ENCODE measurements at places on chromosomes 1 and 21.

DNA sequence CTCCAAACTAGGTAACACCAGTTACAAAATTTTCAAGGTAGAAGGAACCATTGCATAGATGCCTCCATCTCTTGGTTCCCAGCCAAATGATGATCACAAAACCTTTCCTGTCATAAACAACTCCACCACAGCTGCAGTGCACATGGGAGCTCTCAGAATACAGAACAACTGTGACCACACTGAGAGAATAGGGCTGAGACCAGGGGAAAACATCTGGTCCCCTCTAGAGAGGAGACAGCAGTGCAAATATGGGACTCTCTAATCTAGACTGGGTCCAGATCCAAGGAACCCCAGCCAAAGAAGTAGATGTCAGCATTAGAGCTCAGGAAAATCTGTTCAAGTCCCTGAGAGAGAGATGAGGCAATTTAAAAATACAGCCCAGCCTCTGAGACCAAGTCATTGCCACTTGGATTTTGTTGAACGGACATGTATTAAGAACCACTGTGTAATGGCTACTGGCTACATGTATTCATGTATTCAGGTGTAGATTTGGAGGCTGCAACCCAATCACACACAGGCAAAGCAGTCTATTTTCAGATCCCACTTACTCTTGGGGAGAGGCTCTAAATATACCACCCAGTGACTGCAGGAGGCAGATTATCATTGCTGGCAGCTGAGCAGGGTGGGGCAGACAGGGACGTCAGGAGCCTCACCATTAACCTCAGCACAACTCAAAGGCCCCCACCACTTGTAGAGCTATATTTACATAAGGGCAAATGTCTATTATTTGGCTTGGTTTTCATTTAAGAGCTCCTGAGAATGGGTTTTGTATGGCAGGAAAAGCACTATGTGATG is 7.6 kb upstream of the RXRG start:
- DNase-seq: no peak

GRCh38 chr1:150695561-150695960 is 1.4 kb downstream of the GOLPH3L start:
- DNase-seq: no peak

DNA sequence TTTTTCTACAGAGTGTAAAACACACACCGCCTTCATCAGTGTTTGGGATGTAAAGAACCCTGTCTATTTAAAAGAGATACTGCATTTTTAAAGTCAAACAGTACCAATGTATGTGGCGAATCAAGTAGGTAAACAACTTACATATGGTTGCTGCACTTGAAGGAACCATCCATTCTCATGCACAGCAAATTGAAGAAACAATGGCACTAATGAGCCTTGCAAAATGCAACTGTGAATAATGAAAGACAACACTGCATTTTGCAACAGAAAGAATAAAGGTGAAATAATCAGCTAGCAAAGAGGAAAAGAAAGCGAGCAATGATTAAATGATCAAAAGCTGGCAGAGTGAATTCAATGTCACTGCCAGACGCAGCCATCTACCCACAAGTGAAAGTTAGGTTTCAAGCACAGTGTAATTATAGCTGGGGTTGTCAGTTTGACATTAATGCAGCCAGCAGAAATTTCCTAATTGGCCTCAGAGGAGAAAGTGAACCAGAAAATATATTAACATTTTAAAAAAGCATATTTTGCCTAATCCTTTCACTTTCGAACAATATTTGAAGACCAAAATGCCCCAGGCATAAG is 10.9 kb upstream of the BARHL2 start:
- DNase-seq: no peak

GRCh38 chr1:115275216-115275615 is 62.8 kb downstream of the NGF start:
- peak; percentile 5 for DNase-seq

DNA sequence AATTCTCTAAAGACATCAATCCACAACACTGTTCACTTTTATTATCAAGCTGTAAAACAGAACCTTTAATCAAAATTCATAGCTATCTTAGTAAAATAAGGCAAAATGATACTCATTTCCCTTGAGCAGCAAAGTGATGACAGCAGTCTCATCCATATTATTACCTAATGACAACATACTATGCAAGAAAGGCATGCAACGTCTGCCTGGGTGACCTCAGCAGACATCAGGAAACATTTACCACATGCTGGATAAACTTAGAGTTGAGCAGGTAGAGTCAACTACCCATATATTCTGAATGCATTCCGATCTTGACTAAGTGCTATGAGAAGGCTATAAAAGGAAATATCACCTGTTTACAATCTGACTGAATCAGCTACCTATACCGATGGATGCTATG is 145.1 kb downstream of the SIPA1L2 start:
- no peak for DNase-seq

DNA sequence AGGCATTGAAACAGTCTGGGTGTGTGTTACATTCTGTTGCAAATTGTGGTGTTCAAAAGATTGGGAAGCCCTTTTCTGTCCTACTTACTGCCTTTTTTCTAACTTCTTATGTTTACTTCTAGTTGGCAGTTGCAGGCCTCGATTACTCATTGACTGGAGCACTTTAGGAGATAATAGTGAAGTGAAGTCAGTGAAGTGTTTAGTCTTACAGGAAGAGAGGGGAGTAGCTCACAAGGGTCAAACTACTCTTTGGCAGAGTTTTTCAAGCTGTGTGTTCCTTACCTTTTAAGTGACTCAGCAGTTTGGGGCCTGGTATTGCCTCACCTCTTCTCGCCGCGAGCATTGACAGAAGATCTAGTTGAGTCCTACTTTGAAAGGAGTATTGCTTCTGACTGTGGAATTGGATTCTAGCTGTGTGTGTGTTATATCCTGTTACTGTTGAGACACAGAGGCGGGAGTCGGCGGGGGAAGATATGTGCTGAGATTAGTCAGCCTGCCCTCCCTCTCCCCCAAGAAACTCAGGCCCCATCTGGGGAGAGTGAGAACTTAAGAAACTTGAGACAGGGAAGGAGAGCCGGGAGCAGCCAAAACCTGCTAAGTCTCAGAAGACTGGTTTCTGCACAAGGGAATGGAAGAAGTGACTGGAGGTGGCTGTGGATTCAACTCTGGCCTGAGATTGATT is 19.3 kb downstream of the AHCYL1 start:
- peak; percentile 88 for DNase-seq

DNA sequence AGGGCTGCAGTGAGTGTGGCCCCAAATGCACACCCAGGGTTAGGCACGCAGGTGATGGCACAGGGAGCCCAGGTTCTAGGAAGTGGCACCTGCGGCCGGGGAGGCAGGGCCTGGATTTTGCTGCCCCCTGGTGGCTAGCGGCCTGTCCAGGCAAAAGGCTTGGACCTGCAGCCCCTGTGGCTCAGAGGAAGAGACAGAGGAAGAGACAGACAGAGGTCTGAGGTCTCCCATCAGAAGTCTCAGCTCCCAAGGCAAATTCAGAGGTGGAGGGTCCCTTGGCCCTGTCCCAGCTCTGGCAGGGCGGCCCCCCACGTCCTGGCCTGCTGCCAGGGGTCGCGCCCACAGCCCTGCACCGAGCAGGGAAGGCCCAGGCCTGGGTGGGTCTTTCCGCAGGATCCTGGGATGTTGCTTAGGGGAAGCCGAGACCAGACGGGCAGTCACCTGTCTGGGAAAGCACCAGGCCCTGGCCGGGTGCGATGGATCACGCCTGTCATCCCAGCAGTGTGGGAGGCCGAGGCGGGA is 8.0 kb upstream of the TNFRSF14 start:
- DNase-seq: peak; percentile 65

GRCh38 chr21:38126666-38127303 is 130.0 kb upstream of the KCNJ15 start:
- DNase-seq: peak; percentile 53

GRCh38 chr1:118983558-118984041 is 4.5 kb downstream of the TBX15 start:
- DNase-seq: no peak

DNA sequence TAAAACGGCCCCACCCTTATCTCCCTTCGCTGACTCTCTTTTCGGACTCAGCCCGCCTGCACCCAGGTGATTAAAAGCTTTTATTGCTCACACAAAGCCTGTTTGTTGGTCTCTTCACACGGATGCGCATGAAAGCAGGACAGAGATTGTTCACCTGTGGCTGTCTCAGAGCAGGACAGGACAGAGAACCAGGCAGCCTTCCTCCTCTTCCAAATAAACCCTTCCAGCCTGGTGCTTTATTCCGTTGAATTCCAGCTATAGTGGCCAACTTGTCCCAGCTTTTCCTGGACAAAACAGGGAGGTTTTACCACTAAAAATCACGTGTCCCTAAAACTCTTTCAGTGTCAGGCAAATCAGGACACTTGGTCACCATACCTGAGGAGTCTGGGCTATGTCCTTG is 9.5 kb upstream of the DMRTB1 start:
- DNase-seq: no peak

- peak; percentile 57 for DNase-seq
These were observed 677 bp upstream of the HSD11B1 start for GRCh38 chr1:209703834-209704504.

- DNase-seq: no peak
These were observed 16.3 kb downstream of the RNF19B start for GRCh38 chr1:32948390-32948722.

- DNase-seq: peak; percentile 26
These were observed 62.6 kb downstream of the MAP3K7CL start for GRCh38 chr21:29193072-29193471.

- DNase-seq: peak; percentile 63
These were observed 156.0 kb upstream of the PTBP2 start for GRCh38 chr1:96565546-96565945.

DNA sequence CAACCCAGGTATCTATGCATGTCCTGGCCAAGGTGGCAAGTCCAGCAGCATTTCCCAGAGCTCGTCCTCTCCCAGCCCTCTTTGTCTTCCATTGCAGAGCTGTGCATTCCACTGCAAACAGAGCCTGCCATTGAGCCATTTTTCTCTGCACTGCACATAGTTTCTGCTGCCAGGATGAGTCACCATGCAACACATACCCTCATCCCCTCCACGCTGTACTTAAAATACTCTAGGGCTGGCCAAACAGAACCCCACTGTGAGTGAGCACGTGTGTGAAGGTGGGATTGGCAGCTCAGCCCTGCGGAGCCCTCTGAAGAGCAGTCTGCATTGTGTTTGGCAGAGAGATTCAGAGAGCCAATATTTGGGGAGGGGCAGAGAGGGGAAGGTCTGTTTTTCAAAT is 3.9 kb upstream of the ATP1B1 start:
- DNase-seq: no peak

DNA sequence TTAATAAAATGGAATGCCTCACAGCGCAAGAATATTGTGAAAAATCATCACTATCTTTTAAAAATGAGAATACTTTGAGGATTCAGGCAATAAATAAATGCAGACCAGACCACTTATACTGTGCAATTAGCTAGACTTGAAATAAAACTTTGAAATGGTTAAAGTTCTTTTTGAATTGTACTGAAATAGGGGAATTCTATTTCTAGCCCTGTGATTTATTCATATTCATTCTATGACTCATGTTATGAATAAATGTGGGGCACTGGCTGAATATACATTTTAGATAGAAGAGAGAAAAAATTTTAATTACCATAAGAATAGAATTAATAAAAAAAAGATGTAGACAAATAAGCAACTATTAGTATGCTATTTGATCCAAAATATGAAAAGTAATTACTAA is 16.4 kb upstream of the USP25 start:
- DNase-seq: no peak

- no peak for DNase-seq
These were observed 477.1 kb upstream of the NEGR1 start for GRCh38 chr1:72759486-72759885.

DNA sequence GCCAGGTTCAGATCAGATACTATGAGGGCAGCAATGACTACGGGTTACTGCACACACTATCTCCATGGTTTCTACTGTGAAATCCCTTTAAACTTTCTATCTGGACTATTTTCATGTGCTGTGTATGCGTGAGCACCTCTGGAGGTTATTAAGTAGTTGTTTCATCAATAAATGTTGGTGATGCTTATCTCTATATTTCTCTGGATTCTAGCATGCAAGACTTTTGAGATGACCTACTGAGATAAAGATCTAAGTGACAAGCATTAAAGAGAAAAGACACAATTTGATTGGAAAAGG is 194.0 kb downstream of the NRIP1 start:
- no peak for DNase-seq

DNA sequence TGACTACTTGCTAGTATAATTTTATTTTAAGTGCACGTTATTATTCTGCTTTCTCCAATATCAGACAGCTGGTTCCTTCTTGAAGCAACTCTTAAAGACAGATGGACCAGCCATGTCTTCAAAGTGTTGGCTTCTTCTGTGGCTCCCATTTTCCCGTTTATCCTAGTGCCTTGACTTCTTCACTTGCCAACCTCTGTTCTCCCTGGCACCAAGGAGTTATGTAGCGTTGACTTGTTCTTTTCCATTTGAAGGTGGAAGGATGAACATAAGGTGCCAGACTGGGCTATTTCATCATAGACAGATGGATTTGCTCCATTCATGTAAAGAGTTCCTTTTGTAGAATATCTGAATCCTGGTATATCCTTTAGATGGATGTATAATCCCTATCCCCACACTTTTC is 260.6 kb downstream of the DISC1 start:
- DNase-seq: no peak

- DNase-seq: no peak
These were observed 308.5 kb upstream of the VAMP3 start for GRCh38 chr1:7462617-7463016.

- no peak for DNase-seq
These were observed 48.0 kb downstream of the DMAP1 start for GRCh38 chr1:44261171-44261817.

- DNase-seq: no peak
These were observed 55.8 kb downstream of the YARS1 start for GRCh38 chr1:32761253-32761877.

GRCh38 chr1:55034476-55035133 is 4.7 kb upstream of the PCSK9 start:
- DNase-seq: no peak

DNA sequence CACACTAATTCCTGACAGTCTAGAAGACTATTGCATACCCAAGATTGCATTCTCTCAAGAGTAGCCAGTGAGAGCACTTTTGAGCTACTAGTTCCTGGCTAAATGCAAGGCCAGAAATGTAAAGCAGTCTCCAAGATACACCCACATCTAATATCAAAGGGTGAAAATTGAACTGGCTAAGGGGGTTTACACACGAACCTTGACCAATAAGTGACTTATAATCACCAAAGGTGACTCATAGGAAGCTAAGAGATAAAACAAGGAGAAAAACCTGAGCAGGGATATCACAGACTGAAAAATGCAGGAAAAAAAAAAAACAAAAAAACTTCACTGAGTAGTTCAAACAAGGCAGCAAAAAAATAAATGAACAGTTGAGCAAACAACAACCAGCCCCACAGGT is 172.2 kb upstream of the RRP15 start:
- DNase-seq: no peak

- no peak for DNase-seq
These were observed 146.7 kb upstream of the COL6A1 start for GRCh38 chr21:45834821-45835293.

DNA sequence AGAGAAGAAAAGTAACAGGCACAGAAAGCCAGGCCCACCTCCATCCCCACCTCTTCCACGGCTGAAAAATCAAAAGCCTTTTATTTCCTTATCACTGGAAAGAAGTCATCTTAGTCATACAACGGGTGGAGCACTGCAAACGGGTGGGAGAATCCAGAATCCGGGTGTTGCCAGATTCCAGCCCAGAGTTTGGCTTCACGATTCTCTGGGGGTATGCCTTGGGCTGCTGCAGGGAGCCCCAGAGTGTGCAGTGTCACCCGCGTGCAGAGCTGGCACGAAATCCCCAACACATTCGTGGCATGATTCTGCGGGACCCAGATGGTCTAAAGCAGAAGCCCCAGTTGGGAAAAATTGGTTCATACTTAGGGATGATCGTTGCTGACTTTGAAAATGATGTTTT is 2.6 kb upstream of the NPPA start:
- no peak for DNase-seq

Measured in inflammatory macrophage (primary cell).